ENCODE measurements at places on chromosomes 2 and 18. TPM values are rescaled to one million over a fixed set of nuclear protein-coding genes. Genes with fewer than 3 reads are reported as not detected.

The C1QL2 gene
- polyA plus RNA-seq = not detected

The IFIH1 gene
- polyA plus RNA-seq = 5.6 TPM

The CNDP1 gene
- polyA plus RNA-seq = 0.78 TPM

The MARCO gene
- not detected for polyA plus RNA-seq

The LOXHD1 gene
- 1.3 TPM for polyA plus RNA-seq

The ITPRIPL1 gene
- 5.2 TPM for polyA plus RNA-seq

The TEKT4 gene
- polyA plus RNA-seq = 0.20 TPM

DNA sequence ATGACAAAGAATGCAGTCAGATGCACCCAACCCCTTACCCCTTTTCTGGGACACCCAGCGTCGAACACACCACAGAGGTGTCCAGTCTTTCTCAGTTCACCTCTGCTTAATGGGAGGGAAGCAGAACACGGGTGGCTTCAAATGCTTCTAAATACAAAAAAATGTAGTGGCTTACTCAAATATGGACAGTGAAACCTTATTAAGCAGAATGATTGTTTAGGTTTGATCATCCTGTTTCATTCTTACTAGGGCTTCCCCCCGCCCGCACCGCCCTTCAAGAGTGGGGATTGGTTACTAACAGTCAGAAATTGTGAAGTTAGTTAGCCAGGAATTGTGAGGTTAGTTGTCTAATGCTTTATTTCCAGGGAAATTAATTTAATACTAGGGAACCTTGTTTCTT, 21.6 kb downstream of the ATG16L1 start:
- no peak for DNase-seq

GRCh38 chr2:72988726-72989273, 71.5 kb downstream of the EMX1 start:
- no peak for DNase-seq

- DNase-seq = no peak
Measured at GRCh38 chr2:238594796-238595749, 168.3 kb downstream of the ASB1 start.

DNA sequence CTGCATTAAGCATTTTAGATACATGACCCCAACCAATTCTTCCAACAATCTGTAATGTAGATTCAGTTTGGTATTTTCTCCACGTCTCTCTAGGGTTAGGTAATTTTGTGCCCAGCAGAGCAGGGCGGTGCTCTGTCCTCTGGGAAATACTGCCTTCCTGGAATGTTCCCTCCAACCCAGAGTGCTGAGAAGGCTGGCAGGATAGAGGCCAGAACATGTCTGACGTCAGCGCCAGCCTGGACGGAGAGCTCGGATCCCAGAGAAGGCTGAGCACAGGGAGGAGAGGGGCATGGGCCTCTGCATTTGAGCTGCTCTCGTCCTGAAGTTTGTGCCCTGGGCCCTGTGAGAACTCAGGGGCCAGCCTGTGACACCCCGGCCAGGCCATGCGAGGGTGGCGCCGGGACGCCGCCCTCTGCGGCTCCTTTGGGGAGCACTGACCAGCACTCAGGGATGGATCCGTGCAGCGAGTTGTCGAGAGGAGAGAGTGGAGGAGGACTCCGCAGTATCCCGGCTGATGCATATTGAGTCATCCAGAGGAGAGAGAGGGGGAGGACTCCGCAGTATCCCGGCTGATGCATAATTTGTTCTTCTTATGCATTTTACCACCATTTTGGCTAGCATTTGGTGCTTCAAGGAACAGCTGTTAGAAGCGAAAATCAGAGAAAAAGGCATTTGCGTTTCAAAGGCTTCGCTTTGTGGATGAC, 80.0 kb upstream of the PXDN start:
- DNase-seq = no peak

- DNase-seq = no peak
Measured at GRCh38 chr18:8745355-8746014, 40.1 kb downstream of the MTCL1 start.

DNA sequence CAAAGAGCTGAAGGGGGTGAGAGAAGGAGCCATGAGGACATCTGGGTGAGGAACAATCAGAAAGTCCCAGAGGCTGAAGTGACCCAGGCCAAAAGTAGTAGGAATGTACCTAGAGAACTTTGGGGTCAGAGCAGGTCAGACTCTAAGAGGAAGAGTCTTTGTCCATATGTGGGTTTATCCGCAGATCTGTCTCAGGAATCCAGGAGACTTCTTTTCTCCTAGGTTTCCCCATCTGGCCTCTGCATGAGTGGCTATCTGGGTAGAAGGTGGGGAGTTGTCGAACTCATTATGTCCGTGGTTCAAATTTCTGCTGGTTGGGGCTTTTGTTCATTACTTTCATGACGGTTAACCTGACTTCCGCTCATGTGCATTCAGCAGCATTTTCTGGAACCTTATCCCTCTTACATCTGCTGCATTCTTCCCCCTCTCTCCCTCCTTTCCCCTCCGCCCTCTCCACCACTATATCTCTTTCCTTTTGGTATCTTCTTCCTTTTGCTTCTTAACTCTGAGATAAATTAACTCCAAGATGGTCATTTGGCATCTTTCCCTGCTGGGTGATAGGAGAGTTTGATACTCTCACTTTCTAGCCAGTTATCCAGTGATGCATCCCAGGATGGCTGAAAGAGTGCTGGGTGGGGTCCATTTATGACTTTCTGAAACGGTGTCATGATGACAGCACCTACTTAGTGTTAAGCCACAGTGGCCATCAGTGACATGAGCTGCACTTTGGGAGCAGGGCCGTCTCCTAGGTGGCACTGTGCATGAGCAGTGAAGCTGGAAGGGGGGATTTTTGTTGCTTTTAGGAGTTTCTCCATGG, 2.1 kb downstream of the LIPG start:
- no peak for DNase-seq

DNA sequence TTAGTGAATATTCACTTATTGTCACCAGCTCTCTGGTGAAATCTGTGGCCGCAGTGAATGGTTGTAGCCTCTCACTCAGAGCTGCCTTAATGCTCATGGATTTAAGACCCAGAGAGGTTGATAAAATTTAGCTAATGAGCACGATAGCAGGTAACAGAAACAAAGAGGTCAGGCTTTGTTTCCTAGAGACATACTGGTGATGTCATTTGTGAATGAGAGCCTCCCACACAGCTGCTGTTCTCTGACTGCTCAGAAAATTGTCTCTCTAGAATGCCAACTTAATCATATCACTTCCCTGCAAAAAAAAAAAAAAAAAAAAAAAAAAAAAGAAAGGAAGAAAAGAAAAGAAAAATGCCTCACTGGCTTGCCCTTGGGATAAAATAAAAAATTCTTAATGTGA, 411.7 kb upstream of the MYT1L start:
- peak; percentile 11 for DNase-seq

- DNase-seq = no peak
Measured at GRCh38 chr2:223050900-223051504, 988 bp upstream of the KCNE4 start.

DNA sequence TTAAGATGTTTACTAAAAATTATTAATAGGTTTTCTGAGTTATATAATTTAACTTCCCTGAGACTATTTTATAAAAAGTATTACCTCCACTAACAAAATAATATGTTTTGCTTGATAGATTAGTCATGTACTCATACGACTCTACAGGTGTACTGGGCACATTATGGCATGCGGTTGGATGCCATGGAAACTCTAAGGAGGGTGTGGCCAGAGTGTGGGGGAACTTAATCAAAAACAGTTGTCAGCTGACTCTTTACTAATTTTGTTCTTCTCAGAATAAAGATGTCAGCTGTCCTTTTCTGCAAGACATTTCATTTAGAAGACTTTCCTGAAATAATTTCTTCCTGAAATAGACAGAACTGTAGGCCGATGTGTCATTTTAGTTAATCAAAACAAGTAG, 228.3 kb upstream of the SIX3 start:
- DNase-seq = no peak
